Activated T-cell treated with anti-CD3 and anti-CD28 coated beads for 4 hours (primary cell): ENCODE measurements at places on chromosomes 12 and 14.
A peak's percentile ranks its signal among the peaks of the same experiment; 100 is the strongest.

DNA sequence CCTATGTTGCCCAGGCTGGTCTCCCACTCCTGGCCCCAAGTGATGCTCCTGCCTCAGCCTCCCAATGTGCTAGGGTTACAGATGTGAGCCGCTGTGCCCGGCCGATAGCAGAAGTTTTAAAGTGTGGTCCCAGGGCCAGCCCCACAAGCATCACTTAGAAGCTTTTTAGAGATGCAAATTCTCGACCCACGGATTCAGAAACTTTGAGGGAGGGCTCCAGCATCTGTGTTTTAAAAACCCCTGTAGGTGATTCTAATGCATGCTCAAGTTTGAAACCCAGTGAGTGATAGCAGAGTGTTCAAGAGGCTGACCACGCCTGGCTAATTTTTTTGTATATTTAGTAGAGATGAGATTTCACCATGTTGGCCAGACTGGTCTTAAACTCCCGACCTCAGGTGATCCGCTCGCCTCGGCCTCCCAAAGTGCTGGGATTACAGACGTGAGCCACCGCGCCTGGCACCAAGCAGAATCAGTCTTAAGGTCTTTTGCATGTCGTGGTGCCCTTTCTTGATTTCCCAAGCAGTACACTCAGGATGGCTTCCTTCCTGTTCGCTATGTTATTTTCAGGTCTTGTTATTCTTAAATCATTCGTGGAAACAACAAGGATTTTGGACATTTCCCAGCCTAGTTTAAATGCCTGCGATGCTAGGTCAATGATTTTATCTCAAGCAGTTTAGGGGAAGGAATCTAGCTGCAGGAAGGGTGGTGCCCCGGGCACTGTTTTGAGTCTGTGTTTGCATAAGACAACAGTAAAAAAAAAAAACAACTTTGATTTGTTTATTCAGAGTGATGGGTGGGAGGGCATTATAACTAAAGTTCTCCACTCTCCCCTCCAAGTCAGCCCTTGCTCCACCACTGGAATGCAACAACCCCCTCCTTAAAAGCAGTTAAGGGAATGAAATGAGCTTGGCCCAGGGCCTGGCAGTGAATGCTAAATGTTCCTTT is 9.2 kb upstream of the RILPL2 start:
- no peak for DNase-seq

DNA sequence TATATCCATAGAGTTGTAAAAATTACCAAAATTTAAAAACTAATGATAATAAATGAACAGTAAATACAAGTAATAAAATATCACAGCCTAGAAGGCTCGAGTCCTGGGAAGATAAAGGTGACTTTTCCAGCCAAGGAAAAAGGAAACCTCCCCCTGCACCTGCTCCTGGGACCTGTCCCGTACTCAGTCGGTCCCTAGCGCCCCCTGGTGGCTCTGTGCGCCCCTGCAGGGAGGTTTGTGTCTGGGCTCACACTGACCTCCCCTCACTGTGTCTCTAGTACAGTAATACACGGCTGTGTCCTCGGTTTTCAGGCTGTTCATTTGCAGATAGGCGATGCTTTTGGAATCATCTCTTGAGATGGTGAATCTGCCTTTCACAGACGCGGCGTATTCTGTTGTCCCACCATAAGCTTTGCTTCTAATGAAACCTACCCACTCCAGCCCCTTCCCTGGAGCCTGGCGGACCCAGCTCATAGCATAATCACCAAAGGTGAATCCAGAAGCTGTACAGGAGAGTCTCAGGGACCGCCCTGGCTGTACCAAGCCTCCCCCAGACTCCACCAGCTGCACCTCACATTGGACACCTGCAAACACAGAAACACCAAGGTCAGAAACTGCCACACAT is 1030.4 kb downstream of the TMEM121 start:
- peak; percentile 70 for DNase-seq

- DNase-seq, result no peak
Observed at GRCh38 chr12:106910202-106910601, 45.5 kb upstream of the TMEM263 start.

- DNase-seq, result no peak
Observed at GRCh38 chr12:90211017-90211416, 502.4 kb upstream of the ATP2B1 start.

- no peak for DNase-seq
Observed at GRCh38 chr12:114404926-114405518, 922 bp downstream of the TBX5 start.

- no peak for DNase-seq
Observed at GRCh38 chr14:100578552-100578951, 8.7 kb downstream of the BEGAIN start.
